Activated T-cell treated with anti-CD3 and anti-CD28 coated beads, Interleukin-2, amount 50 U/mL, for 72 hours (primary cell): ENCODE measurements at places on chromosomes 11 and 22. TPM values are rescaled to one million over a fixed set of nuclear protein-coding genes. Genes with fewer than 3 reads are reported as not detected.

GRCh38 chr22:27370269-27370668, 431.3 kb downstream of the MN1 start:
- DNase-seq: peak; percentile 12

DNA sequence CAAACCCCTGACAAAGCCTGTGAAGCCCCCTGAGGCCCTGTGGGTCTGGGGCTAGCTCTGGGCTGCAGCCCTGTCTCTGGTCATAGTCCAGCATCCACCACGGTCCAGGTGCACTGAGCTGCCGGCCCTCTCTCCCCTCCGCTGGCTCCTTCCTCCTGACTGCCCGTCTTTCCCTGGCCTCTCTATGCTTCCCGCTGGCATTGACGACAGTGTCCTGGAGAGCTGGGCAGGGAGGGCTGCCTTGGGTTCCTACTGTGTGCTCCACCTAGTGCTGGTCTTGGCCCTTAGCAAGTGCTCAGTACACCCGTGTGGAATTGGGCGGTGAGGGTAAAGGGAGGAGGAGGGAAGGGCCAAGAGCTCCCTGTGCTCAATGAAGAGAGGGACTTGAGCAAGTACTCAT, 868 bp upstream of the MYEOV start:
- DNase-seq: no peak

- DNase-seq: no peak
Measured at GRCh38 chr22:19039796-19040280, 82.4 kb downstream of the DGCR2 start.

DNA sequence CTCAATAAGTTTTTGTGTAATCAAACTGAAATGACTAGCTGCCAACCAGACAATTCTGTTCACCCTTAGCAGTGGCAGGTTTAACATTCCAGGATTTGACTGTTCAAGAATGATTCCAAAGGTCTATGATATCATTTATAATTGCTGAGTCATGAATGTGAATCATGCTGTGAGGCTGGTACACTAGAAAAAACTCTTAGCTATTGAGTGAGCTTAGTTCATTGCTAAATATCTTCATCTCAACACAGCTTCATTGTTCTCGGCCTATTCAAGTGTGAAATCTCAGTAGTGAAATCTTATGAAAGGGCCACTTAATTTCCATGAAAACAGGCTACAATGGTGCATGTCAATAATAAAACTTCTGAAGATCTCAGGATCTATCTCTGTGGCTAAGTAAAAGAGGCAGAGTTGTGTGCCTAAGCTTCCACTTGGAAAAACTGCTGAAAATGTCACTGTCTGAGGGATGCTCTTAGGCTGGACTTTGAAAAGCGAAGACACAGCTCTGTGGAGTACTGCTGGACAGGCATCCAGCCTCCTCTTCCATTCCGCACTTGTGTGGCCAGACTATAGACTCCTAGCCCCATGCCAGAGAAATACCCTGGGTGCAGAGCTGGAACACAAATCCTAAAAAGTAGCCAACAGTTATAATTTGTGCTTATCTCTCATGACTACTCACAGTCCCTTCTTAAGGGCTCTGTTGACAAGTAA, 12.8 kb downstream of the AQP11 start:
- DNase-seq: no peak

- no peak for DNase-seq
Measured at GRCh38 chr11:9624448-9624847, 39.4 kb upstream of the SWAP70 start.

GRCh38 chr11:38924644-38925043, 2326.6 kb upstream of the RAG2 start:
- DNase-seq: no peak

DNA sequence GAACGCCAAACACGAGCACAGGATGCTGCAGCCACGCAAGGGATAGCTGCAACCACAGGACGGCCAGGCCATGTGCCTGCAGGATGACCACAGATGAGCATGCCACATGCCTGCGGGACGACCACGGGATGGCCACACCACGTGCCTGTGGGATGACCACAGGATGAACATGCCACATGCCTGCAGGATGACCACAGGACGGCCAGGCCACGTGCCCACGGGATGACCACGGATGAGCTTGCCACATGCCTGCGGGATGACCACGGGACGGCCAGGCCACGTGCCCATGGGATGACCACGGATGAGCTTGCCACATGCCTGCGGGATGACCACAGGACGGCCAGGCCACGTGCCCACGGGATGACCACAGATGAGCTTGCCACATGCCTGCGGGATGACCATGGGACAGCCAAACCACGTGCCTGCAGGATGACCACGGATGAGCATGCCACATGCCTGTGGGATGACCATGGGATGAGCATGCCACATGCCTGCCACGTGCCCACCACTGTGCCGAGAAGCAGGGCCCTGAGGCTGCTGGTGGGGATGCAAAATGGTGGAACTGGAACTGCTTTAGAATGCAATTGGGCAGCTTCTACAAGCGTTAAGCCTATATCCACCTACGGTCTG, 12.8 kb upstream of the MOB2 start:
- DNase-seq: no peak

GRCh38 chr22:27399161-27399560, 402.4 kb downstream of the MN1 start:
- DNase-seq: no peak

DNA sequence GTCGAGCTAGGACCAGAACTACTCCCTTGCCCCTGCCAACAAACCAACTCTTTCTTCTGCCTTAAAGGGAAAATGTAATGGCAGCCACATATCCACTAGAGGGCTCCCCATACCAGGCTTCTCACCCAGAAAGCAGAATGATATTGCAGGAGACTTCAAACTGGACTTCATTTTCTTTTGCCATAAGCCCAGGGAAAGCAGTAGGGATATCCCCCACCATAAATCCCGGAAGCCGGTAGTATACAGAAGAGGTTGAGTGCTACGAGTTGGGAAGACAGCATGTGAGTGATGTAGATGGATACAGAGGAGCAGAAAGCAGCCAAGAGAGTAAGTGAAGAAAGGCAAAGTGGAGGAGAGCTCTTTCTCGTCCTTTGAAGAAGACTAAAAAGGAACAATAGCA, 12.1 kb downstream of the PLAAT5 start:
- peak; percentile 44 for DNase-seq

DNA sequence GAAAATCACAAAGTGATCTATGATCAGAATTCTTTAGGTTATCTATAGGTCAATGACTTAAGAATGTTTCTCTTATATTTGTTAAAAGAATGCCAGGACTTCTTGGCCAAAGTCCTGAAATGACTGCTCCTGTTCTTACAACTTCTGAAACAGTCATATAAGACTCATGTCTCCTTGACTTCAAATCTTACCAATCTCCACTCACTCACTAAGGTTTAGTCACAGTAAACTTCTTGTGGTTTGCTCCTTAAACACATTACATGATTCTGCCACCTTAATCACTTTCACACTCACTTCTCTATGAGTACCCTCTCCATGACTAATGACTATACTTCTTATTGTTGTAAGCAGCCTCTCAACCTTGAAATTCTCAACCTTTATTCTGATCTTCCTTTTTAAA, 648.7 kb upstream of the CCDC179 start:
- DNase-seq: no peak

DNA sequence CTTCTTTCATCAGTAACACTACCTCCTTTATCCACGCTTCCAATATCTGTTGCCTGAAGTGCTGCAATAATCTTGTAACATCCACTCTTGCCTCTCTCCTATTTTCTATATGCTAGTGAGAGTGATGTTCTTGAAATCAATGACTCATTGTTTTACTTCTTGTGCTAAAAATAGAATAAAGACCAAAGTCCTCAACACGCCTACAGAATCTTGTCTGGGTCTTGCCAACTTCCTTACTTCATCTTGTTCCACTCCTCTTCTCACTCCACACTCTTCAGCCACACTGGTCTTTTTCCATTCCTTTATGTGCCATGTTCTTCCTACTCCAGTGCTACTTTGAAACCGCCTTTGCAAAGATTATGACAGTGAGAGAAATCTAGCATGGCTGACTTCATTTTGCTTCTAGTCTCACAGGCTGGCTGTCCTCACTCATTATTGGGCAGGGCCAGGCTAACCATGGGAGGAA, 136.4 kb downstream of the CCDC81 start:
- DNase-seq: peak; percentile 8

DNA sequence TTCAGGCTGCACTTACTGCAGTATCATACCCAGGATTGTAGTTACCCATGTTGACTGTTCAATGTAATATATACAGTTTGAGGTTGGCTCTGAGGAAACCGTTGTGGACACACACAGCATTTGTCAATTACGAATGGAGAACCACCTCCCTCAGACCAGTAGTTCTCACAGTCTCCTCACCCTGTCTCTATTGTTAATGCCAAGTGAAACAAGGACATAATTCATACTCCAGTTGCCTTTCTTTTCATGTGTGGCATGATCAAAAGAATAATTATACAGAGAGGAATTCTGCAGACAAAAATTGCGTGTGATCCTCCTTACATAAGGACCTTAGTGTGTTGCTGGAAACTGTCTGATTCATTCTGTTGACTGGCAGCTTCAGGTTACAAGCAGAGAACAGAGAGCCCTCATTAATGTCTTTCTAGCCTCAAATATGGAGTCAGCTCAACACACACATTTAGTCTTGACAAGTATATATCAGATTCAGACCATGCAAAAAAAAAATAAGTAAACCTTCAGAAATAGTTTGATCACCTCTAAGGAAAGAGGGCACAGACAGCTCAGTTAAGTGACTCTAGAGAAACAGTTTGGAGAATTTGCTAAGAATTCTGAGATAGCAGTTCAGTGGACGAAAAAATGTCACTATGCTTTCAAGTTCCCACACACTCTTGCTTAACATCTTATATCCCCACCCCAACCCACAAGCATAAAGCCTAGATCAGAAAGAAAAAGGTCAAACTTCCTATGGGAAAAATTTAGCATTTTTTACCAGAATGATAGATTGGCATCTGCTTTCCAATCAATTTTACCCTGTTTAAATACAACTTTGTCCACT, 96.1 kb downstream of the MAML2 start:
- no peak for DNase-seq

GRCh38 chr11:100908746-100909145, 220.9 kb downstream of the PGR start:
- DNase-seq: no peak

DNA sequence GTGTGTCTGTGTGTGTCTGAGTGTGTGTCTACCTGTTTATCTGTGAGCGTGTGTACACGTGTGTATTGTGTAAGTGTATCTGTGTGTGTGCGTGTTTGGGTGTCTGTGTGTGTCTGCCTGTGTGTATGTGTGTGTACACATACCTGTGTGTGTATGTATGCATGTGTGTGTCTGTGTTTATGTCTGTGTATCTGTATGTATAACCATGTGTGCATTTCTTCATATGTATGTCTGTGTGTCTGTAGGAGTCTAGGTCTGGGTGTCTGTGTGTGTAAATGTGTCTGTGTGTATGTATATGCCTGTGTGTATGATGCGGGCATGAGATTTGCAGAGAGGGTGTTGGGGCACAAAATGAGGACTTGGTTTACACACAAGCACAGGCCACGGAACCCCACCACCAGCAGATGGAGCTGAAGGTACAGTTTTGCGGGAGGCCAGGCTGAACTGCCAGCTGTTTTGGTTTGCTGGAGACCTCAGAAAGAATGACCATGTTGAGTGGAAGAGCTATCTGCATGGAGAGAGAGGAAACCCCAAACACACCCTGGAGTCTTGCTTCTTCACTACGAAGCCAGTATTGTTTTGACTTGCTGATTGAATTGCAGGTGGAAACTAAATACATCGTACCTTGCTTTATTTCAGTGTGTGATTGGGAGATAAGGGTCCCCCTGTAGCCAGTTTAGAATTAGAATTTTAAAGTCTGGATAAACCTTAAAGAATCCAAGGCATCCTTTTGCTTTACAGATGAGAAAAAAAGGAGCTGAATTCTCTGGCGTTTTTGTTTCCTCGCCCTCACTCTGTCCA, 497.2 kb downstream of the NTM start:
- no peak for DNase-seq

DNA sequence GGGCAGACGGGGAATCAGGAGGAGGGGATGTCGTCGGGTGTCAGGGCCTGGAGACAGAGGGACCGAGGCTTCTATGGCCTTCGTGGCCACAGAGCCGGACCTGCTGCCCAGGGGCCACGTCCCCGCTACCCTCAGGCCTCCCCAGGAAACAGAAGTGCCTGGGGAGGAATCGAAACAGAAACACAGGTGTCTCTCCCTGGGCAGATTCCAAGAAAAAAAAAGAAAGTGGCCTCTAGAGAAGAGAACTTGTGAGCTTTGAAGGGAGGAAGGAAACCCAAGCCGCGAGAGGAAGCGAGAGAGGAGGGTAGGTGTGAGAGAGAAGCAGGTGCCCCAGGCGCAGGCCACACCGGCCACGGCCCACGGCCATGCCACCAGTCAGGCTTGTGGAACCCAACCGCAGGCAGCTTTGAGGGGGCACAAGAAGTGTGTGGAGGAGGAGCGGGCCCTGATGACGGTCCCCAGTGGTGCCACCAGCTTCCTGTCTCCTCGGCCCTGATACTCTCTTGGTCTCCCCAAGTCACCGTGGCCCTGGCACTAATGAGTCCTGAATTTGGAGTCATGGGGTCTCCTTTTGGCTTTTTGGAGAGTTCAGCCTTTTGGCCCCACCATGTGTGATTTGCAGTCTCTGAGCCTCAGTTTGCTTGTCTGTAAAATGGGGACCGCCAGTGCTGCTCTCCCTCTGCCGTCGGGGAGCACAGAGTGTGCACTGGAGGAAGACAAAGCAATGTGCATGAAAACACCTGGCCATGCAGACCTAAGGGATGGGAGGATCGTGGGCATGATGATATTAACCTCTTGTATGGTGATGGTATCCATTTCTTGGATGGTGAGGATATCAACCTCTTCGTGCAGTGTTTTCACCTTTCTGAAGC, 25.2 kb downstream of the LIF start:
- DNase-seq: peak; percentile 60

DNA sequence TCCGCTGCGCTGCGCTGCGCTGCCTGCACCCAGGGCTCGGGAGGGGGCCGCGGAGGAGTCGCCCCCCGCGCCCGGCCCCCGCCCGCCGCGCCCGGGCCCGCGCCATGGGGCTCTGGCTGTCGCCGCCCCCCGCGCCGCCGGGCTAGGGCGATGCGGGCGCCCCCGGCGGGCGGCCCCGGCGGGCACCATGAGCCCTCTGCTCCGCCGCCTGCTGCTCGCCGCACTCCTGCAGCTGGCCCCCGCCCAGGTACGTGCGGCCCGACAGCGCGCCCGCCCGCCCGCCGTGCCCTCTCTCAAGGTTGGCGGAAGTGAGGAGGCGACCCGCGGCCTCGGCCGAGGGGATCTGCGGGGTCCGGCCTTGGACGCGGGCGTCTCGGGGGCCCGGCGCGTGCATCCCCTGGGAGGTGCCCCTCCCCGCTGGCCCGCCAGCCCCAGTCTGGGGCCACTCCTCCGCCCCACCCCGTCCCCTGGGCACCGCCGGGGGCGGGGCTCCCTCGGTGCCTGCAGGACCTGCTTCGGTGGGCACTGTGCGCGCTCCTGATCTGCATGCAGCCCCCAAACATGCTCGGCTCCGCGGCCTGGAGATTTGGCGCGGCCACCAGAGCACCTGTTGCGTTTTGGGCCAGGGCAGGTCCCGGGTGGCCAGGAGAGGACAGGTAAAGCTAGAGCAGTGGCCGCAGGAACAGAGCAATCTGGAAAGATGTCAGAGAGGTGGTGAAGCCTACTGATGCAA, 429 bp downstream of the VEGFB start:
- DNase-seq: peak; percentile 68

MFRP gene
- not detected for total RNA-seq

GTSE1 gene
- 60.5 TPM for total RNA-seq

MMP27 gene
- not detected for total RNA-seq

PPFIBP2 gene
- total RNA-seq: 30.6 TPM

BARX2 gene
- 5.8 TPM for total RNA-seq

SYT13 gene
- not detected for total RNA-seq
